ENCODE measurements at places on chromosomes 1 and 21. TPM values are rescaled to one million over a fixed set of nuclear protein-coding genes. Genes with fewer than 3 reads are reported as not detected.
A peak's percentile ranks its signal among the peaks of the same experiment; 100 is the strongest.

TNN gene
- not detected for total RNA-seq

GRCh38 chr1:93180723-93181613 lies at the start of gene CCDC18:
Gene CCDC18, plus strand, starts transcription at chr1:93180724. Its CDS starts 2,638 bp downstream, at chr1:93183362.
- no peaks in the 10 kb centered on the region for H3K36me3 ChIP-seq
- peaks cover 22% of the 10 kb centered on the region for H3K4me1 ChIP-seq
- H3K4me3 ChIP-seq = peak within 1 kb of the TSS; percentile 91
- peak; percentile 75 for DNase-seq
- peak within 1 kb of the TSS; percentile 99 for H3K27ac ChIP-seq

DNA sequence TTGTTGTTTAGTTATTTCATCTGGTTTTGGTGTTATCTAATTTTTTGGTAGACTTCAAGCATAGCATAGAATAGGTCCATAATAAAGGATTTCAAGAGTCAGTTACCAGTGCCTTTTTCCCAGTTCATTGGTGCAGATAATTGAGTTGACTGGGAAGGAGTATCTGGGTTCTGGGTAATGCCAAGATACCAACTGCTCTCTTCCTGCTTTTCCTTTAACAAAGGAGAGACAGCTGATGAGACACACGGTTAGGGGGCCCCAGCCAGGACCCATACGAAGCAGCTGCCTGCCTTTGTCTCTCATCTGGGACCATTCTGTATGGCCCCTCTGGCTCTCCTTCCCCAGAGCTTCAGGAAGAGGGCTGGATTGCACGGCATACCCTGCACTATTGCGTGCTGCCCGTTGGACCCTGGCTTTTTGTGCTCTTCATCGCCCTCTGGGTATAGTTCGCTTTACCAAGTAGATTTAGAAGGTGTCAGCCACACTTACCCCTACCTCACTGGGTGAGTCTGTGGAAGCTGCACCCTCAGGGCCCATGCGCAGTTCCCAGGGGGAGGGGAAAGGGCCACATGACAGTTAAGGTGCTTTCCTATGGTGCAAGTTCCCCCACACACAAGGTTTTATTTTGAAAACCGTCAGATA lies 7.0 kb downstream of the NAV1 start:
- H3K27me3 ChIP-seq = no peaks in the 10 kb centered on the region
- H3K36me3 ChIP-seq = no peaks in the 10 kb centered on the region
- H3K27ac ChIP-seq = peak overlapping the region; percentile 91
- no peak for DNase-seq

DNA sequence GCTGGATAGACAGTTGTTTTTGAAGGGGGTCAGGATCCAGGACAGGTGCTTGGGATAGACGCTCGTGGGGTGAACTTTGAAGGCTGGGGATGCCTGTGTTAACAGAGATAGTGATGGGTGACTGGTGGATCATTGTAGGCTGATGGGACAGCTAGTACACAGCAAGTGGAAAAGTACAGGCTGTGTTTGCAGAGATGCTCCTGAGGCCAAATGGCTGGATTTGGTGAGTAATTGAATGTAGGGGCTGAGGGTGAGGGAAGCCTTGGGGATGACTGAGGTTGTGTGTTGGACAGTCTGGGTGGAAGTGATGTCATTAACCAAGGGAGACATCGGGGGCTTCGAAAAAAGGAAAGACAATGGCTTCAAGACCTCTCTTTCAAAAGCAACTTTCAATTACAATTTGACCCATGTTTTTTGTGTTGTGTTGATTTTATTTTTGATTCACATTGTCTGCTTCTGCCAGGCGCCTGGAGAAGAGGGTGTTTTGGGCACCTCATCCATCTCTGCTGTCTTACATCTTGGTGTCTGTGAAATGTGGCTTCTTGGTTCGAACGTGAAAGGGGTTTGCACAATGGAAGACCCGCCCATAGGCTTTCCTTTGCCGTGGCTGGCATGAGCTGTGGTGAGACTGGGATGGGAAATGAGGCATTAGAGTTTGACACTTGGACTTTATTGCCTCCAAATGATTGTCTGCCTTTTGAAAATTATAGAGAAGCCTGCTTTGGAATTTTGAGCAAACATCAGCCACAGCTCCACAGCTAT lies 147.5 kb downstream of the FOXD2 start:
- H3K27me3 ChIP-seq = peaks cover 35% of the 10 kb centered on the region
- no peaks in the 10 kb centered on the region for H3K36me3 ChIP-seq
- DNase-seq = no peak
- no peak overlapping the region for H3K27ac ChIP-seq
- H3K4me3 ChIP-seq = no peak overlapping the region

TDRD10 gene
- not detected for total RNA-seq

LCE1D gene
- total RNA-seq = not detected

CHIA gene
- not detected for total RNA-seq

DNA sequence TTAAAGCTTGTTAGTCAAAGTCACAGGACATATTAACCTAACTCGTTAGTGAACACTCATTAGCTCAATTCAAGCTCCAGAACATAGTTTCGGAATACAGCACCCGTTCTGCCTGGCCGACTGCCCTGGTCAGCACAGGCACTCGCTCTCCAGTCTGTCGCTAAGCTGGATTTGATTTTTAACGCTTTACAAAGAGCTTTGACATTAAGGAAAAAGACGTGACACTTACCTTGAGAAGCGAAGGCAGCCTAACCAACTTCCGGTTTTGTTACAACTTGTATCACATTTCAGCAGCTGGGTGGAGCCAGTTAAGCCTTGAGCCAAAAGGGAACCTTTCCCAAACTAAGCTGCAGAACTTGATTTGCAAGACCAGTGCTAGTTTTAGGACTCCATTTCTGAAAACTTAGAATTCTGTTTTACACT lies at the start of gene FRRS1:
FRRS1 (minus strand) TSS at position 258 of the 423 bp plus-strand sequence. CDS start 17,867 bp downstream, outside the sequence.
- DNase-seq = peak; percentile 76
- no peaks in the 10 kb centered on the region for H3K36me3 ChIP-seq
- H3K4me3 ChIP-seq = peak within 1 kb of the TSS; percentile 87
- H3K27ac ChIP-seq = no peak within 1 kb of the TSS
- H3K27me3 ChIP-seq = no peaks in the 10 kb centered on the region

DNA sequence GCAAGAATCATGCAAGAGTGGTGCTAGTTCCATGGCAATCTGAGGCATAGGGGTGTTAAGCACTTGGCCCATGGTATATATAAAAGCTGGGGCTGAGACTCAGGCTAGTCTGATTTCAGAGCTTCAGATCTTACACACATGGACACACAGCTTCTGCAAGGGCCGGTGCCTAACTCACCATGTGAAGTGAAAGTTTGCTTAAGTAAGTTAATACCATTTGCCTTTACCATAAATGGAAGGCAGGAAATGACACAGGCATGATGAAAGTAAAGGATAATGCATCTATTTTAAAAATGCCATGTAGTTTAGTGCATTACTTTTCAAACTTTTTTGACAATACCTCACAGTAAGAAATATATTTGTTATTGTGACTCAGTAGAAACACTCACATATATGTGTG lies 122.6 kb downstream of the KCNJ6 start:
- no peak overlapping the region for H3K27ac ChIP-seq
- peak; percentile 40 for DNase-seq
- no peaks in the 10 kb centered on the region for H3K27me3 ChIP-seq
- no peak overlapping the region for H3K4me3 ChIP-seq
- H3K36me3 ChIP-seq = no peaks in the 10 kb centered on the region
- no peaks in the 10 kb centered on the region for H3K4me1 ChIP-seq

DNA sequence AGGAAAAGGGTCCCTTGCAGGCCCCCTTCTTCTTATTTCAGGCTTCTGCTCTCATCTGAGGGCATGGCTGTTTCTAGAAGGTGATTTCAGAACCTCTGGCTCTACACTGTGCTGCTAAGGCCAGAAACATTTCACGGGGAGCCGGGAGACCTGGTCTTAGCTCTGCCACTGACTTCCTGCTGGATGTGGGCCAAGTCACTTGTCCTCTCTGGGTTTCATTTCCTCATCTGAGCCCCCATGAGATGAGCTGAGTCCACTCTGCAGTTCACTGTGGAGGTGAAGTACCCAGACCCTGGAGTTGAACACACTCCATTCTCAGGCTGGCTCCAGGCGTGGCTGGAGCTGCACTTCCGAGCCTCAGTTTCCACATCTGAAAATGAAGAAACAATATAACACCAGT lies 2.1 kb downstream of the PADI1 start:
- DNase-seq = peak; percentile 13
- no peak overlapping the region for H3K27ac ChIP-seq
- H3K36me3 ChIP-seq = no peaks in the 10 kb centered on the region
- no peak overlapping the region for H3K4me3 ChIP-seq

DNA sequence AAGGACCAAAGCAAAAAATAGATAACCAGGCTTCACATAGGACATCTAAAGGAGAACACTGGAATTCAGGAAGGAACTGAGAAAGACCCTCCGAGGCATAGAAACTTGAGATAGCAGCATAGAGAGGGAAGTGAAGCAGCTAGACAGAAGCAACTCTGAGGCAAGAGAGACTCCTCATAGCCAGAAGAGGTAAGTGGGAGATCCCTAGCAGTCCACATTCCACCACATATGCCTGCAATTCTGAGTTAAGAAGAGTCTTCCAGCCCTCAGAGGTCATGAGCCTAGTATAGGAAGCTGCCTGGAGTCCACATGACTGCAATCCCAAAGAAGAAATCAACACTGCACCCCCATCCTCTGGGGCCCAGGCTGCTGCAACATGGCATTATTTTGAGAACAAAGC lies 13.9 kb upstream of the FGGY start:
- DNase-seq = no peak
- no peaks in the 10 kb centered on the region for H3K36me3 ChIP-seq
- H3K4me1 ChIP-seq = no peaks in the 10 kb centered on the region
- no peak overlapping the region for H3K4me3 ChIP-seq
- no peak overlapping the region for H3K27ac ChIP-seq
- H3K27me3 ChIP-seq = no peaks in the 10 kb centered on the region

KRTAP11-1 gene
- total RNA-seq = not detected

DNA sequence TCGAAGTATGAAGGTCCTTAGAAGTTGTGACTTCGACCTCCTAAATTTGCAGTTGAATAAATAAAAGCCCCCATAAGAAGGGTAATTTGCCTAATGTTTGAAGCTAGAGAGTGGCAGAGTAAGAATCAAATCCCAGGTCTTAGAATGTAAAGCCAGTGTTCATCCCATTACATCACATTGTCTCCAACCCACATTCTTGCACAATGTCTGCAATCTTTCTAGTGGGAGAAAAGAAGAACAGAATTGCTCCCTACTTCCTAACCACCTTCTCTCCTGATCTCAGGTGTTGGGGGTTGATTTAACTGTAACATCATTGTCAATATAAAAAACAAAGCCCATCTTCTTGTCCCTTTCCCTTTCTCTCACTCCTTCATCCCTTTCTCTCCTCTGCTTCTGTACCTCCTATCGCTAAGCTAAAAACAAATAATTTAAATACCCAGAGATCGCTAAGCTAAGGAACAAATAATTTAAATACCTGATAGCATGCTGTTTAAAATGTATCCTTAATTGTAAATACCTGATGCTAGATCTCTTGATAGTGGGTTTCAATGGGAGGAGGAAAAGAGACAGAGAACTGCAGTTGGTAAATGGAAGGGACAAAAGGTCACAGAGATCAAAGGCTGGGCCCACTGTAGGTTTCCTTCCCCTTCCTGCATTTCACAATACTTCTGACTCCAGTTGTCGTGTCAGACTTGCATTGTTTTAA lies 32.1 kb upstream of the CCDC190 start:
- no peak overlapping the region for H3K4me3 ChIP-seq
- peaks cover 13% of the 10 kb centered on the region for H3K4me1 ChIP-seq
- DNase-seq = peak; percentile 58
- no peaks in the 10 kb centered on the region for H3K36me3 ChIP-seq
